LHCN-M2 (cell line): ENCODE measurements at places on chromosomes 13 and 19.

DNA sequence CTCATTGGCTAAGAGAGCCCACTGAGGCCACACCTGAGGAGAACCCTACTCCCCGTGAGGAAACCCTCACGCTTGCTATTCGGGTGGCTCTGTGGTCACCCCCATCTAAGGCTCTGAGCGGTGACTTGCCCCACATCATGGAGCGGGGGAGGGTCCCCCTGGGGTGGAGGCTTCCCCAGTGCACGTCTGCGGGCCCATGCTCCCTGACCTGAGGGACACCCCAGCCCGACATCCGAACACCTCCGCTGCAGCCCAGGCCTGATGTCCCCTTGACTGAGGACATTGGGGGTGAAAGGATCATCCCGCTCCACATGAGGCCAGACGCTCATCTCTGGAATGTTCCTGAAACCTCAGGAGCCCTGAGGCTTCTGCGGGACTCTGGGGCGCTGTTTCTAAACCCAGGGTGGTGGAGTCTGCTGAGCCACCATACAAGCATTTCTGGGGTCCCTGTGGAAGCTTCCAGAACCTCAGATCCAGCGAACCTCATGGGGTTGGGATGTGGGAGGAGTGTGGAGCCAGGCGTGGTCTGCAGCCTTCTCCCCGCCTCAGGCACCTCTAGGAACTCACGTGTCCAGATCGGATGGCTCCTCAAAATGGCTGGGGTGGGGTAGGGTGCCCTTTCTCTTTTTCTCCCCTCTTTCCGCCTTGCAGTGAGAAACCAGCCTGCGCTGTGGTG lies 19.9 kb downstream of the TMED1 start:
- peak; percentile 14 for DNase-seq

GRCh38 chr13:105087945-105088344 lies 1447.5 kb downstream of the EFNB2 start:
- DNase-seq = no peak

GRCh38 chr13:97069050-97069815 lies 75.0 kb upstream of the OXGR1 start:
- no peak for DNase-seq

DNA sequence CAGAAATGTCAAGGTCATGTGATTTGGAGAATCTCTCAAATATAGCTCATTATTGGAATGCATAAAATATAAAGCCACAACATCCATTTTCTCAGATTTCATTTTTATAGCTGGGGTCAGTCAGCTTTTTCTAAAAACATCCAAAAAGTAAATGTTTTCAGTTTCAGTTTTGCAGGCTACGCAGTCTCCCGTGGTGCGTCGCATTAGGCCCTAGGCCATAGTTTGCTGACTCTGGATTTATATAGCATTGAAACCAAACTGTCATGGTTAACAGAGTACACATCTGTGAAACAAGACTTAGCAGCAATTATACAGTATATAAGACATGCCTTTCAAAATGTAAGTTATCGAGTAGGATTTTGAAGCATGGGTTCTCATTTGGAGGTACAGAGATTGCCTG lies 140.0 kb downstream of the IRS2 start:
- no peak for DNase-seq

DNA sequence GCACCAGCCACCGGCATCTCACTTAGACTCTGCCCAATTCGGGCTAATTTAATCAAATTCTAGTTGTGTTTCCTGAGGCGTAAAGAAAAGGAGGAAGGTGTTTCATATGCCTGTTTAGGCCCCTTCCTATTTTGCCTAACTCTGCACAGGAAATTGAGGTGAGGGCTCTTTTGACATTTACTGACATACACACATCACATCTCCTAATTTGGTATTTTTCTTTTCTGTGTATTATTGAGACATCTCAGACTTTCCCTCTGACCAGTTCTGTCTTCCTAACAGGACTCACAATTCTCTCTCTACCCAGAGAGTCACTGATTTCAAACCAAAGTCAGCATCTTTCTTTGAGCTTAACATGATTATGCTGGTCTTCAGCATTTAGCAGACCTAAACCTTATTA lies 7.9 kb downstream of the CEACAM3 start:
- no peak for DNase-seq

DNA sequence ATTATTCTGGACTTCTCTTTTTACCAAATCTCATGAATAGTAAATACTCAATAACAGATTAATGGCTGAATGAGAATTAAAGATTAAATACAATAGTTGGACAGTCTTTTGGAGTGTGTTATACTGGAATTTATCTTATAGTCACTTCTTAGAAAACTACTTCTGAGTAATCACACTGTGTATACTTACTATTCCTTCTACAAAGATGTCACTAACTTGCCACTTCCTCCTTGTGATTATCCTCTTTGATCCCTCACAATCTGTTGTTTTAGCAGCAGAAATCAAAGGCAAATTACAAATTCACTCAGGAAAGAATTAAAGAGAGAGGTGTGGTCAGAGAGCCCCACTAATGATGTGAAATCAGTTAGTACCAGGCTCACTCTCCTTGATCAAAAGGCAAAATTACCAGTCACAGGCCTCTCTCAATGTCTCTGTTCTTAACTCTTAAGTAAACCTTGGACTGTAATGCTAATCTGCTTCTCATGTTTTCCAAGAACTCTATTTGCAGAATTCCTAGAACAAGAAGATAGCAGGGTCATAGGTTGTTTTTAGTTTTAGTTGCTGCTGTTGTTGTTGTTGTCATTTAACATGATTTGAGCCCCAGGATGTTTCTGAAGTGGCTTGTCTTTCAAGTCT lies 37.3 kb upstream of the FNDC3A start:
- no peak for DNase-seq
